ENCODE measurements at places on chromosomes 2 and 18.

DNA sequence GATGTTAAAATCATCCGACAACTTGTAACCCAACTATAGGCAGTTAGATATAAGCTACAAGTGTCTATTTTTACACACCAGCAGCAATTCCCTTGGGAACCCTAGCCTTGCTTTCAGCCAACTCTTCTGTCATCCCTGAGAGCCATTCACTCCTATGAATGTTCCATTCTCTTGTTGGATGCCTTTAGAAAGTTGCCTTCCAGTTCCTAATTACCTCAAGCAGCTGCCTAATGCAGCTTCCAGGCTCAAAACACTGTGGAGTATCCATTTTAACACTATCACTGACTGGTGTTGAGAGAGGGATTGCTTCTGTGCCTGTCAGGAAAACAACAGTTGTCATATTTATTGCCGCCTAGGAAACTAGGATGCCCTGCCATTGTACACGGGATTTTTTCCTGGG lies 402.0 kb upstream of the ACVR2A start:
- no peaks in the 10 kb centered on the region for H3K4me1 ChIP-seq
- no peaks in the 10 kb centered on the region for H3K36me3 ChIP-seq
- no peaks in the 10 kb centered on the region for H3K27me3 ChIP-seq
- no peak overlapping the region for H3K4me3 ChIP-seq

DNA sequence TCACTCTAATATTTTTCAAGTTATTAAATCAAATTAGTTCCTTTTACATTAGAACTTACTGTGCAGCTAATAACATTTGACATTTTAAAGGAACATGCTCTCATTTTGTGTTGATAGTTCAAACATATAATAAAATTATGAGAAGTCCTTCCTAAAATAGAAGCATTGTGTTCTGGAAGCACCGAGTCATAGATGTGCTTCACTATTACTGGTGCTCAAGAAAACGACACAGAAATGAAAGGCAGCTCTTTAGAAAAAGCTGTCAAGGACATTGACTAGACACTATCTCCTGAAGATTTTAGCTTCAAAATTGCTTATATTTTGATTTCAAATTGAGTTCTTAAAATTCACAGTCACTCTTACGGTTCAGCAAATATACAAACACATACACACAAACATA lies 338.3 kb downstream of the NBAS start:
- no peak overlapping the region for H3K4me3 ChIP-seq
- no peak overlapping the region for H3K27ac ChIP-seq
- no peak for DNase-seq
- no peaks in the 10 kb centered on the region for H3K27me3 ChIP-seq
- peaks cover 6% of the 10 kb centered on the region for H3K36me3 ChIP-seq

- no peak overlapping the region for H3K27ac ChIP-seq
- H3K27me3 ChIP-seq: no peaks in the 10 kb centered on the region
- no peak overlapping the region for H3K4me3 ChIP-seq
- DNase-seq: no peak
- H3K36me3 ChIP-seq: no peaks in the 10 kb centered on the region
Measured at GRCh38 chr2:102100371-102101096, 42.0 kb upstream of the IL1R1 start.

GRCh38 chr18:74784752-74785151 lies 187.1 kb downstream of the ZNF407 start:
- no peaks in the 10 kb centered on the region for H3K27me3 ChIP-seq
- no peak overlapping the region for H3K27ac ChIP-seq
- no peaks in the 10 kb centered on the region for H3K4me1 ChIP-seq
- no peaks in the 10 kb centered on the region for H3K36me3 ChIP-seq

DNA sequence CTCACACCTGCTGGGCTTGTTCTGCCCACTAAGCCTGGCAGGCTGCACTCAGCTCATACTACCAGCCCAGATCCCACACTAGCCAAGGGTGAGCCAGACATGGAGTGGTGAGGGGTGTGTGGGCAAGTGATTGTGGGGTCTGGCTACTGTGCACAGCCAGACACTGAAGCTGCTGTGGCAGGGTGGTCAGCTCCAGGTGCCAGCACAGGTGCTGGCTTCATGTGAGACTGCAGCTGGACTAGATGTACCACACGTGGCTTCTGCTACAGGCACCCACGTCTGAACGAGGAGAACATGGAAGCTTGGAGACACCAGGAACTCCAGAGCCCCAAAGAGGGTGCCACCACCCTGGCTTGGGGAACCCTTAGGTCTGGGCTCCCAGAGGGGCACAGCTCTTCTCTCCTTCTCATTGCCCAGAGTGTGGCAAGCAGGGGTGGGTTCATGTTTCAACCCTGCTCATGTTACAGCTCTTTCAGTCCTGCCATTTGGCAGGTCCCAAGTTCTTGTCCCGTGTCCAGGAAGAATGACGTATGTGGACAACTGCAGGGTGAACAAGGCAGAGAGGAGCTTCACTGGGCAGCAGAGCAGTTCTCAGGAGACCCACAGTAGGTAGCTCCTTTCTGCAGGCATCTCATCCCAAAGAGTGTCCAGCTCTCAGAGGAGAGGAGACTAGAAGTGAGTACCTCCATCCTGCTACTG lies 1624.2 kb upstream of the TMEFF2 start:
- no peak overlapping the region for H3K27ac ChIP-seq
- H3K36me3 ChIP-seq: no peaks in the 10 kb centered on the region
- no peaks in the 10 kb centered on the region for H3K4me1 ChIP-seq
- H3K27me3 ChIP-seq: no peaks in the 10 kb centered on the region

- peak overlapping the region; percentile 75 for H3K27ac ChIP-seq
- no peak for DNase-seq
- no peaks in the 10 kb centered on the region for H3K27me3 ChIP-seq
- H3K4me3 ChIP-seq: no peak overlapping the region
- peaks cover 10% of the 10 kb centered on the region for H3K4me1 ChIP-seq
Measured at GRCh38 chr2:11828933-11829323, 82.5 kb downstream of the LPIN1 start.

- H3K27me3 ChIP-seq: no peaks in the 10 kb centered on the region
- H3K27ac ChIP-seq: peak overlapping the region; percentile 58
- H3K4me1 ChIP-seq: peaks cover 37% of the 10 kb centered on the region
- no peaks in the 10 kb centered on the region for H3K36me3 ChIP-seq
- DNase-seq: no peak
Measured at GRCh38 chr2:176390276-176391147, 121.3 kb downstream of the MTX2 start.

DNA sequence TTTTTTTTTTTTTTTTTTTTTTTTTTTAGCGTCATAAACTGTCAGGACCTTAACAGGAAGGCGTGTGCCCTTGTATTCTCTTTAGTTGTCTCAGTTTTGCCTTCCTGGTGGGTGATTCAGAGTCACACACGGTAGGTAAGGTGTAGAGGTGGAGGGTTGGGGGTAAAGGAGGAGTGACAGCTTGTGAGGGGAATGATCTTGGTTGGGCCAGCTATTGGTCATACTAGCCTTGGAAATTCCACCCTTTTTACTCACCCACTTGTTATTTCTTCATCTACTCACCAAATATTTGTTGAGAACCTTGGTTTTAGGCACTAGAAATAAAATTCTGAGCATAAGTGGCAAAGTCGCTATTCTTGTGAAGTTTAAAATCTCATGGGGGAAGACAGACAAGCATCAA lies 22.2 kb downstream of the SMIM21 start:
- H3K27ac ChIP-seq: no peak overlapping the region
- no peak for DNase-seq
- H3K4me1 ChIP-seq: no peaks in the 10 kb centered on the region
- no peaks in the 10 kb centered on the region for H3K36me3 ChIP-seq
- H3K4me3 ChIP-seq: no peak overlapping the region

DNA sequence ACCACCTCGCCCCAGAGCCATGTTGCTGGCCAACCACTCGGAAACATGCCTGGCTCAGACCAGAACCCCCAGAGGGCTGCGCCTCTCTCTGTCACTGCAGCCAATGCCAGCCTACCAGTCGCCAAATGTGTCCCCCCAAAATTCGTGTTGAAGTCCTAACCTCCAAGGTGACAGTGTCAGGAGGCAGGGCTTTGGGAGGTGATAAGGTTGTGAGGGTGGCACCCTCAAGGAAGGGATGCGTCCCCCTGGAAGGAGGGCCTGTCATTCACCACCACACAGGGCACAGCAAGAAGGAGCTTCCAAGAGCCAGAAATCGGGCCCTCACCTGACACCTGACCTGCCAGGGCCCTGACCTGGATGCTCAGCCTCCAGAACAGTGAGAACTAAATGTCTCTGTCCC lies 291.9 kb upstream of the SALL3 start:
- H3K27me3 ChIP-seq: no peaks in the 10 kb centered on the region
- no peak for DNase-seq
- no peaks in the 10 kb centered on the region for H3K36me3 ChIP-seq
- no peak overlapping the region for H3K27ac ChIP-seq
- no peaks in the 10 kb centered on the region for H3K4me1 ChIP-seq

GRCh38 chr18:46080156-46080555 lies 8.1 kb upstream of the PSTPIP2 start:
- H3K4me3 ChIP-seq: no peak overlapping the region
- H3K27me3 ChIP-seq: no peaks in the 10 kb centered on the region
- no peak for DNase-seq
- H3K36me3 ChIP-seq: peaks cover 36% of the 10 kb centered on the region

- no peaks in the 10 kb centered on the region for H3K27me3 ChIP-seq
- H3K4me3 ChIP-seq: no peak overlapping the region
- H3K36me3 ChIP-seq: no peaks in the 10 kb centered on the region
- H3K27ac ChIP-seq: no peak overlapping the region
- no peaks in the 10 kb centered on the region for H3K4me1 ChIP-seq
- no peak for DNase-seq
Measured at GRCh38 chr18:28854964-28855363, 678.0 kb upstream of the CDH2 start.

DNA sequence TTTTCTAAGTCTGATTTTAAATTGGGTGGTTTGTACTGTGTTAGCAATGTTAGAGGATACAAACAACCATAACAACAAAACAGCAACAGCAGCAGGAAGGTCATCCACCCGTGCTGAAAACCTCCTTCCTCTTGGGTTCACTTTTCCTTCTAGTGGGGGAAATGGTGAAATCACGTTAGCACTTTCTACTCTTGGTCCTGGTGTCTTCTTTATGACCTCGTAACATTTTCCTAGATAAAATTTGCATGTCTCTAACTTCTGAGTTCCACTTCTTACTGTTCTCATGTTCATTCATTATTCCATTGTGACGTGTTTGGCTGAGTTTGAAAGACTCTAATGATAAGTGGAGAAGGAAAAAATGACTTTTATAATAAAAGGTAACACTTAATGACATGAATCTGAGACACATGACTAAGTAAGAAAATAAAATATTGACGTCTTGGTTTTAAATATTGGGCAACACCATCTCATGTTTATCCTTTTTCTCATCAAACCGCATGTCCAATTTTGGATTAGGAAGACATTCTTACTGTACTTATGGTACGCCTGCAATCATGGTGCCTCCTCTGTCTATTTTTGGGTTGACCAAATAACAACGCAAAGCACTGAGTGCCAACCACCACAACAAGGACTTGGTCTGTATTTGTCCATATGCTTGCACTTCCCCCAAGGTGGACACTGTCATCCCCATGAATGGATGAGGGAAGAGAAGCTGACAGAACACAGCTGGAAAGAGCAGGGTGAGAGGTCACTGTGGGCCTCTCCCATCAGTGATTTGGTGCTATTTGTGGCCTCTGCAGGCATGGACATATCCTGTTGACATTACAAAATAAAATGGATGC lies 25.7 kb upstream of the IL1R1 start:
- H3K4me3 ChIP-seq: no peak overlapping the region
- no peaks in the 10 kb centered on the region for H3K27me3 ChIP-seq
- H3K36me3 ChIP-seq: no peaks in the 10 kb centered on the region
- no peak for DNase-seq

DNA sequence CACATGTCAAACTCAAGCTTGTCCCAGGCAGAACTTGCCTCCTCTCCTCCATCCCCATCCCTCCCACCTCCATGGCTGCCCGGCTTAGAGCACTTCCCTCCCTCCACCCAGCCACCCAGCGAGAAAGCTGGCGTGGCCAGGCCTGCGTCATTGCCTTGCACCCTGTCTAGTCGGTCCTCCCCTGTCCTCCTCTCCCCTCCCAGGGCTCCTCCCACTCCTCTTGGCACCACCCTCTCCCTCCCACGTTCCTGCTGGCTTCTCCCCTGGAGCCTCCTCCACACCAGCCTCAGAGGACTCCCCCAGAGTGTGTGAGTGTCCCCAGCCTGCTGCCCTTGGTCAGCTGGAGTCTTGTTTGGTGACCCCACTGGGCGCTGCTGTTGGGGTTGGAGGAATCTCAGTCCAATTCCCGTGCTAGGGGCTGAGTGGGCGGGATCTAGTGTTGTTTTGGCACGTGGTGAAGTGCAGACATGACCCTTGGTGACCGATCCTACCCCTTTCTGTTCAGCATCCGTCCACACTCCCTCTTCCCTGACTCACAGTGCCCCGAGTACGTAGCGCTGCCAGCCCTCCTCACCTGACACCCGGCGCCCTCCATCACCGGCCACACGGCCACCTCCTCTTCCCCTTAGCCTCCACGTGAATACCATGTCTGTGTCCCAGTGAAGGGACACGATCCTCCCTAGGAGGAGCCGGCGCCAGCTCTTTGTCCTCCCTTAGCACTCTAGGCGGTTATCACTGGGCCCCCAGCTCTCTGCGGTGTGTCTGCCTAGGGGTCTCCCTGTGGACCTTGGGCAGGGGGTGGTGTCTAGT lies 41.4 kb downstream of the ATP6V1C2 start:
- no peaks in the 10 kb centered on the region for H3K4me1 ChIP-seq
- DNase-seq: no peak
- no peaks in the 10 kb centered on the region for H3K27me3 ChIP-seq
- no peaks in the 10 kb centered on the region for H3K36me3 ChIP-seq

GRCh38 chr2:235582729-235583128 lies 88.9 kb downstream of the AGAP1 start:
- H3K27ac ChIP-seq: no peak overlapping the region
- no peaks in the 10 kb centered on the region for H3K36me3 ChIP-seq
- no peak overlapping the region for H3K4me3 ChIP-seq
- no peak for DNase-seq

DNA sequence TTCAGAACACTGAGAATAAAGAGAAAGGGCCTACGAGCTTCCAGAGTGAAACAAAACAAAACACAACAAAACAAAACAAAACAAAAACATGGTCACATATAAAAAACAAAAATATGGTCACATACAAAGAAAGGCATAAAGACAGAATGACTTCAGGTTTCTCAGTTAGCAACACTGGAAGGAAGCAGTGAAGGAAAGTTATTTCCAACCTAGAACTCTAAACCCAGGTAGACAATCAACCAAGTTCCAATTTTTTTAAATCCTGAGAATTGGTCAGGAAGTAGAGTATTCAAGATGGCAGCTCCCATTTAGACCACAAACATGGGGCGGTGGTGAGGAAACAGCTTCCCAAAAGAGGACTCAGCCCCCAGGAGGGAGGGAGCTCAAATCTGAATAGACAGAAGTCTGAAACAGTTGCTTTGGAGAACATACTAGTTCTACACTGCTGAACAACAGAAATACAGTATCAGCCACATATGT lies 9.1 kb downstream of the DRC1 start:
- H3K27ac ChIP-seq: no peak overlapping the region
- no peak overlapping the region for H3K4me3 ChIP-seq
- no peak for DNase-seq
- H3K36me3 ChIP-seq: no peaks in the 10 kb centered on the region
- no peaks in the 10 kb centered on the region for H3K4me1 ChIP-seq

DNA sequence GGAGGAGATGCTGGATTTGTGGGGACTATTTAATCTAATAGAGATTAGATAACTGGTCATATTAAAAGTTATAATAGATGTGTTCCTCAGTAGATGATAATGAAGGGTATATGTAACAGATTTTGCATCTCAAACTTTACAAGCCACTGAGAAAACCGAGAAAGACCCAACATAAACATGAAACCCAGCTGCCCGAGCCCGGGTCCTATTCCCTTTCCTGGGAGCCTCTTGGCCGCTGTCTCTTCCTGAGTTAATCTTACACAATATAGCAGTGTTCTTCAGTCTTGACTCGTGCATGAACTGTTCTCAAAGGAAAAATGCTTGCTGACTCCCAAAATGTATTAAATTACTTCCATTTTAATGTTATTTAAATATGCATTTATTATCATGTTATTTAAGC lies 94.5 kb downstream of the COPS8 start:
- H3K27me3 ChIP-seq: no peaks in the 10 kb centered on the region
- H3K4me1 ChIP-seq: no peaks in the 10 kb centered on the region
- no peak for DNase-seq
- H3K4me3 ChIP-seq: no peak overlapping the region
